Kidney tubule cell (primary cell): ENCODE measurements at places on chromosomes 13 and 19.
A peak's percentile ranks its signal among the peaks of the same experiment; 100 is the strongest.

DNA sequence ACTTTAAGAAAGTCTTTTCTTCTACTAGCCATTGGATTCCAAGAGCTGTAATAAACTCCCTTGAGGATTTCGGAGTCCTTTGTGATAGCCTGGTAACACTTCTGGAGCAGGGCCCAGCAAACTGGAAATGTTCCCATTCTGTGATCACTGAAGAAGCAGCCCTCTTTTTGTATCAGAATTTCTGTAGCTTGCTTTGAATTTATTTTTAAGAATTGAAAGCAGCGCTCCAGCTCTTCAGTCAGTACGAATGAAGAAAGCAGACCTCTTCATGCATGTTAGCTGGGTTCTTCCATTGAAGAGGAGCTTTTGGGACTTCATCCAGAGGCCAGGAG is 141.5 kb downstream of the AKAP11 start:
- DNase-seq, result no peak

DNA sequence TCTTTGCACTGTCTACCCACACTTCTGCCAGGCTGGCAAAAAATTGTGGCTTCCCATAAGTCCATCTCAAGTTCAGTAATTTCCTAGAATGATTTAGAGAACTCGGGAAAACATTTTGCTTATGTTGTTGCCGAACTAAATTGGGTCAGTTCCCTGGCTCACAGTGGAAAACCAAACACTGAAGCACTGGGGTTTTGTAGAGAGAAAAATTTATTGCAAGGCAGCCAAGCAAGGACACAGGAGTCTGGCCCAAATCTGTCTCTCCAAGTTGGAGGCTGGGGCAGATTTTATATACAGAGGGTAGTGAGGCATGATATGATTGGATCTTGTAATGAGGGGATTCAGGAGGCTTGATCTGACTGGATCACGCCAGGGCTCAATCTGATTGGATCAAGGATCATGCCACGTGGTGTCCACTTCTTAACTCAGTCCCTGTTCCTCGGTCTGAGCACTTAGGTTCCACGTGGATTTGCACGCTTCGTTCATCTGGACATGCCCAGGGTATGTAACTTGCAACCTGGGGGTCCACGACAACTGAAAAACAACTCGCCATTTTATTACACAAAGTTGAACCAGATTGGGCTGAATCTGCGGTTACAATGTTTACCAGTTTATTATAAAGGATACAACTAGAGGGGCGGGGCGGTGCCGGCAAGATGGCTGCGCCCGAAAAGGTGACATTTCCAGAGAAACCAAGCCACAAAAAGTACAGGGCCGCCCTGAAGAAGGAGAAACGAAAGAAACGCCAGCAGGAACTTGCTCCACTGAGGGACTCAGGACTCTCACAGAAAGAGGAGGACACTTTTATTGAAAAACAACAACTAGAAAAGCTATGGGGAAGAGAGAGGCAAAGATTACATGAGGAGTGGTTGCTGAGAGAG is 7.3 kb downstream of the CD209 start:
- no peak for DNase-seq

DNA sequence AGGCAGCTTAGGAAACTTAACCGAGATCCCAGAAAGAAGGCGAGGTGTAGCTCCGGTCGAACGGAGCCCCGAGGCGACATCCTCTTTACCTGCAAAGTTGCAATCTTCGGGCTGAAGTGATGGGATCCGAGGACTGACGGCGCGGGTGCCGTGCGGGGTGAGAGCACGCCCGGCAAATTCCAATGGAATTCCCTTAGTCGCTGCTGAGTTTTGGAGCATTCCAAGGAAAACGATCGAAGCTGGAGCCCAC is 141 bp downstream of the TRPC4 start:
- DNase-seq, result peak; percentile 28

DNA sequence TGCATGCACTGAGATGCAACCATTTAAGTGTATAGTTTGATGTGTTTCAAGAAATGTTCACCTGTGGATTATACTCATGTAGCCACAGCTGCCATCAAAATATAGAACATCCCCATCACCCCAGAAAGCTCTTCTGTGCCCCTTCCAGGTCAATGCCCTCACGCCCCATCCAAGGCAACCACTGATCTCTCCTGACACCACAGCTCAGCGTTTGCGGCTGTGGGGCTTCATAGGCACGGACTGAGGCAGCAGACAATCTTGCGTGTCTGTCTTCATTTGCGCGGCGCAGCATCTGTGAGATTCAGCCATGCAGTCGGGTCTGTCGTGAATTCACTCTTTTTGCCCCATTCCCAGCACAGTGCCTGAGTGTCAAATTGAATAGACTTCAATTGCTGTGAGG is 153.8 kb upstream of the UQCRFS1 start:
- DNase-seq, result no peak

GRCh38 chr13:30016398-30016797 is 166.0 kb upstream of the UBL3 start:
- DNase-seq, result no peak

- no peak for DNase-seq
These were observed 1002.7 kb upstream of the PCDH20 start for GRCh38 chr13:62418376-62418775.

- DNase-seq, result no peak
These were observed at the start of gene OR7D2 for GRCh38 chr19:9178901-9179300. Gene OR7D2, plus strand, starts transcription at chr19:9178979. Its CDS starts 6,803 bp downstream, at chr19:9185782.

GRCh38 chr13:104614361-104615145 is 1548.3 kb upstream of the SLC10A2 start:
- DNase-seq, result no peak

GRCh38 chr19:4016486-4016885 is 8.9 kb downstream of the PIAS4 start:
- DNase-seq, result no peak

GRCh38 chr13:108786456-108787200 is 157.2 kb downstream of the MYO16 start:
- no peak for DNase-seq

GRCh38 chr19:52297601-52298364 is 814 bp downstream of the ZNF480 start:
- DNase-seq, result peak; percentile 11

- no peak for DNase-seq
These were observed 2.4 kb downstream of the BLOC1S3 start for GRCh38 chr19:45180936-45181335.

DNA sequence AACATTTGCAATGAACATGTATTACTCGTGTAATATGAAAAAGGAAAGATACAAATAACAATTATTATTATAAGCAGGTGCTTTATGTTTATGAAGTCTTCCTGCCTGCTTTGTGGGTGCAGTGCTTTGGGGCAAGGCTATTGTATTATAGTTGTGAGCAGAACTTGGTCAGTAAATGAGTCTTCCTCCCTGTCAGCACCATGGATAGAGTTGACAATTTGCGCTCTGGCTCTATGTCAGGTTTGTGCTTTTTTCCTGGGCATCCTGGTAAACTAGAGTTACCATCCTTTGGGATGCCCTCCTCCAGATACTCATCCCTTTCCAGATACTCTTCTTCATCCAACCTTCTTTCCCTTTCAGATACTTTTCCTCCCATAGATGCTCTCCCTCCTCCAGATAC is 19.6 kb downstream of the ERICH6B start:
- no peak for DNase-seq

- DNase-seq, result no peak
These were observed 9.2 kb downstream of the NTN5 start for GRCh38 chr19:48663667-48664066.

GRCh38 chr13:18995259-18995873 is 186.3 kb downstream of the TUBA3C start:
- DNase-seq, result no peak

DNA sequence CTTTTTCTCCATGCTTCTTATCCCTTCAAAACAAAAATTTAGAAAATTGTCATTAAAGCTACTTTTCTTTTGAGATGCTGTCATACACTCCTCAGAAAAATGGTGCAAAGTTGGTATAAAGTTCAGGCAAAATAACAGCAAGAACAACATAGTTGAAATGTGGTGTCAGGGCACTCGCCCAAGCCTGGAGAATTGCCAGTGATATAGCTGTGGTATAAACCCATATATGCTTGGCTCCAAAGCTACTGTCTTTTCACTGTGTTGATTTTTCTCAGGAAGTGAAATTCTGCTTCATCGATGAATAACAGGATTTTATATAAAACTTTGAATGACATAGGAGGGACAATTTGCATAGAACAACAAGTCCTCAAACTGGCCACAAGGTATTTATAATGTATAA is 2532.9 kb downstream of the PCDH9 start:
- DNase-seq, result no peak

GRCh38 chr13:109401891-109402290 is 384.5 kb downstream of the IRS2 start:
- no peak for DNase-seq

GRCh38 chr13:87302931-87303330 is 368.2 kb upstream of the SLITRK5 start:
- no peak for DNase-seq

- DNase-seq, result no peak
These were observed 38.9 kb downstream of the DACH1 start for GRCh38 chr13:71828117-71828516.
